GM12892 (cell line): ENCODE measurements at places on chromosomes 5 and 9.

DNA sequence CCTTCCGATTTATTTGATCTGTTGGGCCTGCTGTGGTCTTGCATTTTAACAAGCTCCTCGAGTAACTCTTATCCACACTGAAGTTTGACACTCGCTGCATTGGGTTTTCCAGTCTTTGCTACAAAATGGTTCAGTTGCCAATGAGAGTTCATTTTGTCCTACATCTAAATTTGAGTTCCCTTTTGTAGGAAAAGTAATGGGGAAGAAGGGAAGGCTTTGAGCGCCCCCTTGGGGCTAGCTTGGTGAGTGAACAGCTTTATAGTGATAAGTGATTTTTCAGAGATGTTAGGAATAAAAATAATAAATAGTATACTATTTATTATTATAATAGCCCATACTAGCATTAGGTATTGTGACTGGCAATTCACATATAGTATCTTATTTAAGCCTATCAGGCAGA lies 89.9 kb upstream of the GNAQ start:
- no peak for DNase-seq

- DNase-seq, result no peak
Observed at GRCh38 chr5:55896238-55896637, 45.1 kb downstream of the IL31RA start.

GRCh38 chr9:96232539-96233241 lies 69.3 kb downstream of the HSD17B3 start:
- DNase-seq, result no peak

GRCh38 chr5:175654339-175654738 lies 3.5 kb upstream of the HRH2 start:
- no peak for DNase-seq

- no peak for DNase-seq
Observed at GRCh38 chr9:4235871-4236804, 63.7 kb downstream of the GLIS3 start.

GRCh38 chr5:163815240-163815791 lies 309.9 kb downstream of the MAT2B start:
- no peak for DNase-seq
